ENCODE measurements at places on chromosomes 4 and X. TPM values are rescaled to one million over a fixed set of nuclear protein-coding genes. Genes with fewer than 3 reads are reported as not detected.

Gene SAGE1
- not detected for total RNA-seq

Gene MCUB
- 32.5 TPM for total RNA-seq

Gene TLR8
- not detected for total RNA-seq

Gene PRR32
- total RNA-seq: not detected

Gene CENPVL2
- total RNA-seq: 0.41 TPM

Gene EREG
- not detected for total RNA-seq

Gene PDE6B
- not detected for total RNA-seq

Gene WAS
- 0.09 TPM for total RNA-seq

Gene CRMP1
- not detected for total RNA-seq

Gene NR0B1
- total RNA-seq: 0.90 TPM

Gene FGF5
- 0.98 TPM for total RNA-seq

Gene NOX1
- not detected for total RNA-seq

Gene CT55
- total RNA-seq: not detected

Gene CSN1S1
- not detected for total RNA-seq

Gene RASSF6
- not detected for total RNA-seq

Gene PRRG1
- total RNA-seq: 15.3 TPM

Gene TMEM144
- total RNA-seq: 8.3 TPM

Gene CXCL3
- total RNA-seq: 0.09 TPM

Gene KDR
- 2.5 TPM for total RNA-seq

Gene PF4V1
- total RNA-seq: not detected

Gene TRPC5OS
- not detected for total RNA-seq

Gene STOX2
- 1.1 TPM for total RNA-seq

Gene MAGEB17
- total RNA-seq: not detected

Gene DOK7
- not detected for total RNA-seq

Gene EVC2
- total RNA-seq: 15.5 TPM

Gene NDUFB11
- 94.4 TPM for total RNA-seq

Gene ADGRL3
- 7.9 TPM for total RNA-seq

Gene LANCL3
- 0.18 TPM for total RNA-seq

Gene NHSL2
- 3.9 TPM for total RNA-seq

Gene CABS1
- total RNA-seq: not detected

Gene DCAF8L2
- not detected for total RNA-seq

Gene SLIT2
- 46.4 TPM for total RNA-seq

Gene SSX2B
- not detected for total RNA-seq

Gene GEMIN8
- total RNA-seq: 7.3 TPM

Gene RHOH
- total RNA-seq: not detected

Gene MAP7D2
- total RNA-seq: 1.2 TPM

Gene ATXN3L
- total RNA-seq: not detected

Gene BMX
- total RNA-seq: 0.90 TPM

Gene RAB39B
- total RNA-seq: 1.6 TPM

Gene GABRA4
- not detected for total RNA-seq

Gene HELT
- not detected for total RNA-seq

Gene PLAC1
- total RNA-seq: not detected

Gene AADAT
- 6.2 TPM for total RNA-seq

Gene DACH2
- not detected for total RNA-seq

Gene TLR10
- total RNA-seq: not detected

Gene PWWP3B
- total RNA-seq: 8.1 TPM

Gene IL21
- total RNA-seq: not detected

Gene NMU
- total RNA-seq: not detected

Gene HTN3
- not detected for total RNA-seq

Gene CT45A2
- total RNA-seq: not detected

Gene ODAPH
- not detected for total RNA-seq

Gene GALNTL6
- not detected for total RNA-seq

Gene REELD1
- not detected for total RNA-seq

Gene EDA
- 1.4 TPM for total RNA-seq

Gene CLGN
- 4.1 TPM for total RNA-seq

Gene ASB5
- total RNA-seq: 0.09 TPM

Gene PYURF
- total RNA-seq: 81.9 TPM

Data from fibroblast of the aortic adventitia (primary cell).